ENCODE measurements at places on chromosomes 2 and 18. TPM values are rescaled to one million over a fixed set of nuclear protein-coding genes. Genes with fewer than 3 reads are reported as not detected.

REG3G gene
- not detected for total RNA-seq

DNA sequence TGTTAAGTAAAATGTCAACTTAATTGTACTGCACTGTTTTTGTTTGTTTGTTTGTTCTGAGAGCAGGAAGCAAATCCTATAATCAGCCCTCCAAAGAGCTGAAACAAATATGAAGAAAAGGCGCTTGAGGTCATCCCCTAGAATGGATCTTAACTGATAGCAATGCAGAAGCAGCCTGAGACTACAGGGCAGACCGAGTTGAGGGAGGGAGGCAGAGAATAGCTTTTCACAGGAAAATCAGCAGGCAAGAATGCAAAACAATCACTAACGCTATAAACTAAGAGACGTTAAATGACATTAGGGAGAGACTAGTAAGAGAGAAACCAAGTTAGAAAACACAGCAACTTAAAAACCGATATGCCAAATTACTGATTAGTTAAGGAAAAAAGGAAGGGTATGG lies 37.2 kb downstream of the GALNT1 start:
- no peaks in the 10 kb centered on the region for H3K27me3 ChIP-seq
- no peak overlapping the region for H3K27ac ChIP-seq
- peaks cover 21% of the 10 kb centered on the region for H3K4me1 ChIP-seq
- no peaks in the 10 kb centered on the region for H3K36me3 ChIP-seq

GRCh38 chr2:112881217-112881985 lies 29.6 kb upstream of the IL37 start:
- no peaks in the 10 kb centered on the region for H3K27me3 ChIP-seq
- peak overlapping the region; percentile 62 for H3K27ac ChIP-seq
- no peaks in the 10 kb centered on the region for H3K36me3 ChIP-seq
- peak overlapping the region; percentile 61 for H3K4me3 ChIP-seq

DNA sequence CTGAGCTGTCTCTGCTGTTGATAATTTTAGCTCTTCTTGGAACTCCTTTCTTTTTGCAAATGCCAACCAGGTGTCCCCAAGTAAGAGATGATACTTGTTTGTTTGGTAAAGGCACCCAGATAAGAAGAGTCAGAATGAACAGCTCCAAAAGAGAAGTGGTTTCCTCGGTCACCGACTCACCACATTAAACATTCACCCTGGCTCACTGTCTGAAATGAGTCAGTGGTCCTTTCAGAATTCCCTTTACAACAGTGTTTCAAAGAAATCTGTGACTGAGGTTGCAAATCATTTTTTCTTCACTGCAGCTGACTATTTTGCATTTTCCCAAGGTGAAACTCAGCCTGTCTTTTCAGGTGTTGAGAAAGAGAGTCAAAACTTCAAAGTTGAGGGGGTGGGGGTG lies 16.2 kb upstream of the CXCR4 start:
- H3K4me3 ChIP-seq = peak overlapping the region; percentile 76
- H3K27ac ChIP-seq = peak overlapping the region; percentile 79
- H3K36me3 ChIP-seq = peaks cover 2% of the 10 kb centered on the region
- peaks cover 100% of the 10 kb centered on the region for H3K4me1 ChIP-seq
- H3K27me3 ChIP-seq = peaks cover 24% of the 10 kb centered on the region

- H3K4me1 ChIP-seq = peaks cover 7% of the 10 kb centered on the region
- H3K36me3 ChIP-seq = no peaks in the 10 kb centered on the region
- DNase-seq = no peak
- H3K27ac ChIP-seq = no peak overlapping the region
- no peak overlapping the region for H3K4me3 ChIP-seq
Observed at GRCh38 chr2:136342138-136342537, 224.2 kb upstream of the CXCR4 start.

CHST10 gene
- 7.8 TPM for total RNA-seq

ASPRV1 gene
- total RNA-seq = 1.0 TPM

GRCh38 chr2:210567279-210567678 lies 10.9 kb downstream of the CPS1 start:
- peaks cover 6% of the 10 kb centered on the region for H3K27me3 ChIP-seq
- H3K4me1 ChIP-seq = no peaks in the 10 kb centered on the region
- DNase-seq = no peak
- H3K4me3 ChIP-seq = no peak overlapping the region

- DNase-seq = no peak
- no peaks in the 10 kb centered on the region for H3K36me3 ChIP-seq
- no peaks in the 10 kb centered on the region for H3K27me3 ChIP-seq
- H3K4me3 ChIP-seq = peak overlapping the region; percentile 71
Observed at GRCh38 chr2:206859330-206859739, 80.0 kb upstream of the CPO start.

- no peak for DNase-seq
- H3K4me1 ChIP-seq = peaks cover 10% of the 10 kb centered on the region
- no peak overlapping the region for H3K27ac ChIP-seq
- no peak overlapping the region for H3K4me3 ChIP-seq
- no peaks in the 10 kb centered on the region for H3K27me3 ChIP-seq
- H3K36me3 ChIP-seq = no peaks in the 10 kb centered on the region
Observed at GRCh38 chr18:46419391-46420141, 237.5 kb downstream of the LOXHD1 start.

SCN2A gene
- 0.12 TPM for total RNA-seq

DNA sequence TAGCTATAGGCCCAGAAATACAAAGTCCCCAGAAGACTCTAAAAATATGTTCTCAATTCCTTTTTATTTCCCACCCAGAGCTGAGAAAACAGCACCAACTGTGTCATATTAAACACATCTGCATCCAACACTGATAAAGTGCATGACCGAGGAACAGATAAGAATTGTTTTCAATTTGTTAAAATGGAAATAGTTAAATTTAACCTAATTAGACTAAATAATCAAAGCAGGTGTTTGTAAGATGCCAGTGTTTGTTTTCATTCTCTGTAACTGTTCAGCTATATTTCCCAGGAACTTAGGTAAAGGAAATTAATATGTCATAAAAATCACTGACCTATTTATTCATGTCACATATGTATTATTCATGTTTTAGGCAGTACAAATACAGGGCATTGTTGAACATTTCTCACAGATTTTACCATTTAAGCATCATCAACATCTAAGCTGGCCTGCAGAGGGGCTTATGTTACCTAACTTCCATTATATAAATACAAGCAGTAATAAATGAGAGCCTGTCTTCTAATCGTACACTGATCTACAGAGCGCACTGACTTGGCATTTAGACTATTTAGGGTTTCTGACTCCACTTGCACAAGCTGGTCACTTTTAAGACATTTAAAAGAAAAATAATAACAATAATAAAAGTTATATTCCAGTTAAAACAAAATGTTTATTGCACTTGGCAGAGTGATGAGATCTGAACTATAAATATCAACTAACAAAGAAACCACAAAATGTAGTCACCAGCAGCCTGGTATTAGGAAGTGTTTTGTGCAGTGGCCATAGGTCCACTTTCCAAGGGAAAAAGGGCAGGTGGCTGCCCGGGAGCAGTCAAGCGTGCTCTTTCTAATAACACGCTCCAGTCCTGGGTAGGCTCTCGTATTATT lies 86.6 kb upstream of the ZFP36L2 start:
- H3K36me3 ChIP-seq = no peaks in the 10 kb centered on the region
- no peak overlapping the region for H3K4me3 ChIP-seq
- H3K4me1 ChIP-seq = peaks cover 24% of the 10 kb centered on the region
- peak overlapping the region; percentile 33 for H3K27ac ChIP-seq
- no peaks in the 10 kb centered on the region for H3K27me3 ChIP-seq
- no peak for DNase-seq

FLACC1 gene
- 3.7 TPM for total RNA-seq

DNA sequence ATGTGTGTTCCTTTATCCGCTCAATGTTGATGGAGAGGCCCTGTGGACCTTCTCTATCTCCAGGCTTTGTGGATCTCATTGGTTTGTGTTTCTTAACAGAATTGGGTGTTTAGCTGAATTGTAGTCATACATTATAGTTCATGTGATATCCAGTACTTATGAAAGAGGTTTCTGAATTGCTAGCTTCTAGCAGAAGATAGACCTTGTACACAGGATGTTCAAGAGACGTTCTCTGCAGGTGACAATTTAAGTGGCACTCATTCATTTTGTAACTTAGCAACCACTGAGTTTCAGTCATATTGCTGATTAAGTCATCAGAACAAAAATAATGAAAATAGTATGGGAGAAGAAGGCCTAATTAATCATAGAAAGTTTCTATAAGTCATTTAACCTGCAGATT lies 279.2 kb downstream of the ALPK2 start:
- DNase-seq = no peak
- no peak overlapping the region for H3K4me3 ChIP-seq
- H3K27me3 ChIP-seq = no peaks in the 10 kb centered on the region
- no peak overlapping the region for H3K27ac ChIP-seq
- no peaks in the 10 kb centered on the region for H3K4me1 ChIP-seq

- no peak overlapping the region for H3K27ac ChIP-seq
- H3K36me3 ChIP-seq = no peaks in the 10 kb centered on the region
- no peaks in the 10 kb centered on the region for H3K27me3 ChIP-seq
- no peak for DNase-seq
Observed at GRCh38 chr2:2413525-2413924, 82.5 kb upstream of the MYT1L start.

Measured in activated T-cell treated with anti-CD3 and anti-CD28 coated beads, Interleukin-2, amount 50 U/mL, for 72 hours (primary cell).